ENCODE measurements at places on chromosomes 12 and 14. TPM values are rescaled to one million over a fixed set of nuclear protein-coding genes. Genes with fewer than 3 reads are reported as not detected.

The PLBD1 gene
- not detected for total RNA-seq

- no peak for ATAC-seq
Observed at GRCh38 chr14:53757732-53758131, 198.9 kb downstream of the BMP4 start.

DNA sequence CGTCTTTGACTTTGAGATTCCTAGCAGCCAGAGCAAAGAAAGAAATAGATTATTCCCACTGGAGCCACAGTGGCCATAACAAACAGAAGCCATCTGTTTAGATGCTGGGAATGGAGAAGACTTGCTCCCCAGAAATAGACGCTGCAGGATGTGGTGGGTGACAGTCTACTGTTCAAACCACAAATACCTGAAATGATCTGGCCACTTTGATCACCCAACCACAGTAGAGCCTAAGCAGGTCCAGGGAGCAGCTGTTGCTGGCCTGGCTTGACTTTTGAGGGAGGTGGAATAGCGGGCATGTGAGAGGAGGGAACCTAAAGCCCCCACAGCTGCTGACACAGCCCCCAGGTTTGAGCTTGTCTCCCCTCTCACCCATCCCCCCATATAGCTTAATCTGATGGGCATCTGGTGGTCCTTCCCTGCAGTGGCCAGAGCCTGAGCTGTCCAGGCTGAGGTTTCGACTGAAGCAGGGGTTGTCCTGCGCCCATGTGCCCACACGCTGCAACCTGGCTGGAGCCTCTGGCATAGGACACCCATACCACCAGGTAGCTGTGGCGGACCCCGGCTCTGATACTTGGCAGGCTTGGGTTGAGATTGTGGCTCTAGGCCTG is 38.7 kb downstream of the SH2B3 start:
- peak; percentile 65 for ATAC-seq

The ADGRD1 gene
- total RNA-seq = 2.7 TPM
